NCI-H524 (cell line): ENCODE measurements at places on chromosomes 2 and 18.

DNA sequence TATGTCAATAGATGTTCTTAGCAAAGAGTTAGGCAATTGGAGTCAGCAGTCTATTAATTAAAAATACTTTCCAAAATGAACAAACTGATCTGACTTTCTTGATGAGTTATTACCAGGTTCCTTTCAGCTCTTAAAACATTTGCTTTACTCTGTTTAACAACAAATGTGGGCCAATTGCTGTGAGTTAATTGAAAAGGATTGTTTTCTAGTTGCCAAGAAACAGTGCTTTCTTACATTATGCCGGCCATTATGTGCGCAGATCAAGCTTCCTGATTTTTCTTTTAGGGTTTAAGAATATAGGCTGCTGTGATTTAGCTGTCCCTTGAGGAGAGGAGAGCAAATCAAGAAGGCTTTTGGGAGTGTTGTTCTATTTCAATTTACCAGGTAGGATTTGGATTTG is 50.5 kb upstream of the ITPRID2 start:
- DNase-seq, result no peak

- no peak for DNase-seq
These were observed 295.6 kb downstream of the KIAA1328 start for GRCh38 chr18:37124516-37124915.

DNA sequence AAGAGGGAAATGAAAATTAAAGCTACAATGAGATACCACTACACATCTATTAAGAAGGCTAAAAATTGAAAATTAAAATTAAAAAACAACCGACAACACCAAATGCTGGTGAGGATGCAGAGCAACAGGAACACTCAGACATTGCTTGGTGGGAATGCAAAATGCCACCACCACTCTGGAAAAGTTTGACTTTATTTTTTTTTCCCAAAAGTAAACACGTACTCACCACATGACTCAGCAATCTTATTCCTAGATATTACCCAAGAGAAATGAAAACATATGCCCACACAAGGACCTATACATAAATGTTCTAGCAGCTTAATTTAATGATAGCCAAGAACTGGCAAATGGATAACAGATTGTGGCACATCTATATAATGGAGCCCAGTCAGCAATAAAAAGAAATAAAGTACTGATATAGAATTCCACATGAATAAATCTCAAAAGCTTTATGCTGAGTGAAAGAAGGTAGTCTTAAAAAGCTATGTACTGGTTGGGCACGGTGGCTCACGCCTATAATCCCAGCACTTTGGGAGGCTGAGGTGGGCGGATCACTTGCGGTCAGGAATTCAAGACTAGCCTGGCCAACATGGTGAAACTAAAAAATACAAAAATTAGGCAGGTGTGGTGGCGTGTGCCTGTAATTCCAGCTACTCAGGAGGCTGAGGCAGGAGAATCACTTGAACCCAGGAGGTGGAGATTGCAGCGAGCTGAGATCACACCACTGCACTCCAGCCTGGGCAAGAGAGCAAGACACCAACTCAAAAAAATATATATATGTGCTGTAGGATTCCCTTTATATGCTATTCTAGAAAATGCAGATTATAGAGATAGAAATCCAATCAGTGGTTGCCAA is 4.2 kb upstream of the PROC start:
- no peak for DNase-seq

GRCh38 chr2:1265454-1265853 is 147.8 kb upstream of the TPO start:
- DNase-seq, result no peak

DNA sequence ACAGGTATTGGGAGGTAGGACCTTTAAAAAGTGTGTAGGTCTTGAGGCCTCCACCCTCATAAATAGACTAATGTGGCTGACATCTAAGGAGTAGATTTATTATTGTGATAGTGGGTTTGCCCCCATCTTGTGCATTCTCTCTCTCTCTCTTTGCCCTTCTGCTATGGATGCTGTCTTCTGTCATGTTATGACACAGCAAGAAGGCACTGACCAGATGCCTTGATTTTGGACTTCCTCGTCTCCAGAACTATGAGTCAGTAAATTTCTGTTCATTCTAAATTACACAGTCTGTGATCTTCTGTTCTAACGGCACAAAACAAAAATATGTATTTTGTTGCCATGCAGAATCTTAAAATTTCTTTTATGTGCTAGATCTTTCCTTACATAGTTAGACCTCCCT is 66.9 kb downstream of the ATAD2B start:
- no peak for DNase-seq
